ENCODE measurements at places on chromosomes 7 and 10.
A peak's percentile ranks its signal among the peaks of the same experiment; 100 is the strongest.

DNA sequence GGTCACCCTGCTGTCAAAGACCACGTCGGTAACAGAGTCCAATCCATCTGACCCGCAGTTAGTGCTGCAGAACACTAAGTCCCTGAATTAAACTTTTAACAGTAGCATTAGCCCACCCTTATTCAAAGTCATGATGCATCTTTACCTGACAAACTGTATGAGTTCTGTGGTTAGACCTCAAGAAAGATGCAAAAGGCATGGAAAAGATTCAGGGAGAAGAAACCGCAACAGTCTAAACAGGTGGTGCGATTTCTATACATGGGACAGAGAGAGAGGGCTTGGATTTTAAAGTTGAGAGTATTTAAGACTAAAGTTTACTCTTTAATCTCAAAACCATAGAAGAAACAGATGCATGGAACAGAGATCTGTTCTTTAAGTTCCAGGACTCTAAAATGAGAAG, 103.3 kb upstream of the NFE2L3 start:
- DNase-seq = no peak

DNA sequence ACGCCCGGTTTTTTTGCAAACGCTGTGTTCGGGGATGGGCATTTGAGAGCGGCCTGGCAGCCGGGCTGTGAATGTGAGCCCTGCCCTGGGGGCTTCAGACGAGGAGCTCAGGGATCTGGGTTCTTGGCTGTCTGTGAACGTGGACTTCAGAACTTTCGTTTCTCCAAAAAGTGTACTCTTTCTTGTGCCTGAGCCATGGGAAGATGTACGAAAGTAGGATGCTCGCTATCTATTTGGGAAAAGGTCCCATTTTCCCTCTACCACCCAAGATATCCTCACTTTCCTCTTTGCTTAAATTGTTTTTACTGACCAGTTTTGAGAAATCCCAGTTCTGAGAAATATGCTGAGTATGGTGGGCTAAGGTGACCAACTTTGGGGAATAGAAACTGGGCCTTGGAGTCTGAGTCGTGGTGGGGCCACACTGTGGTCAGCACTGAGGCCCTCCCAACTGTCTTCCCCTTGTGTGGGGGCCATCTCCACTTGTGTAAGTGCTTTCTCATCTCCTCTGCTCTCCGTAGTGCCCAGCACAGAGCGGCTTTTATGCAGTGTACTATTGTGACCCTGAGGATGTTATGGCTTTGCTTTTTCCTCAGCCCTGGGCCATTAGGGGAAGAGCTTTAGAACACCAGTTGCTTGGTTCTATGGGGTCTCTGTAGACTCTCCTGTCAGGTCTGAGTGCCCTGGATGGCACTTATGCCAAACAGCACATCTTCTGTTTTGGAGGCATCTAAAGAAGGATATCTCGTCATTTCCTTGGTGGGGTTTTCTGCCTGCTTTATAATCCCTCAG, 918 bp downstream of the DBNL start:
- no peak for DNase-seq

GRCh38 chr7:40847921-40848320, 713.1 kb downstream of the SUGCT start:
- DNase-seq = no peak

DNA sequence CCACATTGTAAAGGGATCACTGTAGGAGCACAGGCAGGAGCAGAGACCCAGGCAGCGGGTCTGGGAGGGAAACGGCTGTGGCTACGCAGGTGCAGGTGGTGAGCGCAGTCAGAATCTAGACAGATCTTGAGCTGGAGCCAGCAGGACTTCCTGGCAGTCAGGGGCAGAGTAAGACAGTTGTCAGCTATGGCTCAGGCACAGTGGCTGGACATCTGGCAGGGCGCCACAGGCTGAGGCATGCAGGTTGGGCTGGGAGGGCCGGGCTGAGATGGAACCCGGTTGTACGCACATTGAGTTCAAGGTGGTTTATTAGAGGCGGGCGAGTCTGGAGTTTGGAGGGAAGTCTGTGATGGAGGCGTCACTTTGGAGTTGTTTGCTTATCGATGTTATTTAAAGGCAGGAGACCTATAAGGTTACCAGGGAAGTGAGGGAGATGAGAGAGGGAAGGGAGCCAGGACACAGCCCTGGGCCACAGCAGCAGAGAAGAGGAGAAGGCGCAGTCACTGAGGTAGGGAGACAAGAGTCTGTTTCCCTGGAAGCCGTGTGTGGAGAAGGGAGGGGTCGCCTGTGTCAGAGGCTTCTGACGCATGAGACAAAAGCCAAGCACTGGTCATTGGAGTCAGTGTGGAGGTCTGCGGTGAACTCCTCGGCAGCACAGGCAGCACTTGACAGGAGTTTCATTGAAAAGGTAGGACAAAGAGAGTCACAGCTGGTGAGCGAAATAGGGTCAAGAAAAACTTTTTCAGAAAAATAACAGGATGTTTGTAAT, 73.8 kb downstream of the LANCL2 start:
- no peak for DNase-seq

- peak; percentile 92 for DNase-seq
Observed at GRCh38 chr7:108348913-108349312, 107.3 kb downstream of the NRCAM start.

DNA sequence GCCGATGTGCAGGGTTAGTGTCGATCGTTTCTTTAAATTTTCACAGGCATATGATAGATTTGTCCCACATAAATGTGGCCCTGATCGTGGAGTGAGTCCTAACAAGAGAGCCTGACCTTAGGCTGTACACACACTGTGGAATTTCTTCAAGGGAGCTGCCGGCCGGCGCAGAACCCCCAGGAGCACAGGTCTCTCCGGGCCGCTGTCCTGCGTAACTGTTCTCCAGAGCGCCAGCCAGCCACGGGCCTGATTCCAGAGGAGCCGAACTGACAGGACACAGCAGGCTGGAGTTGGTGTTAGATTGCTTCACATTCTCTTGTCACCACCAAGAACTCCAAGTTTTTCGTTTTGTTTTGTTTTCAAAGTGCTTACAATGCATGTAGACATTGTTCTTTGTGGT, 37.3 kb downstream of the SHH start:
- DNase-seq = no peak

DNA sequence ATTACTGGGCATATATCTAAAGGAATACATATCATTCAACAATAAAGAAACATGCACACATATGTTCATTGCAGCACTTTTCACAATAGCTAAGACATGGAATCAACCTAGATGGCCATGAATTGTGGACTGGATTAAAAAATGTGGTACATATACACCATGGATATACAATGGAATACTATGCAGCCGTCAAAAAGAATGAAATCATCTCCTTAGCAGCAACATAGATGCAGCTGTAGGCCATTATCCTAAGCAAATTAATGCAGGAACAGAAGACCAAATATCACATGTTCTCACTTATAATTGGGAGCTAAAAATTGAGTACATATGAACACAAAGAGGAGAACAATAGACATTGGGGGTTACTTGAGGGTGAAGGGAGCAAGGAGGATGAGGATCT, 175.6 kb downstream of the POLR1F start:
- no peak for DNase-seq

DNA sequence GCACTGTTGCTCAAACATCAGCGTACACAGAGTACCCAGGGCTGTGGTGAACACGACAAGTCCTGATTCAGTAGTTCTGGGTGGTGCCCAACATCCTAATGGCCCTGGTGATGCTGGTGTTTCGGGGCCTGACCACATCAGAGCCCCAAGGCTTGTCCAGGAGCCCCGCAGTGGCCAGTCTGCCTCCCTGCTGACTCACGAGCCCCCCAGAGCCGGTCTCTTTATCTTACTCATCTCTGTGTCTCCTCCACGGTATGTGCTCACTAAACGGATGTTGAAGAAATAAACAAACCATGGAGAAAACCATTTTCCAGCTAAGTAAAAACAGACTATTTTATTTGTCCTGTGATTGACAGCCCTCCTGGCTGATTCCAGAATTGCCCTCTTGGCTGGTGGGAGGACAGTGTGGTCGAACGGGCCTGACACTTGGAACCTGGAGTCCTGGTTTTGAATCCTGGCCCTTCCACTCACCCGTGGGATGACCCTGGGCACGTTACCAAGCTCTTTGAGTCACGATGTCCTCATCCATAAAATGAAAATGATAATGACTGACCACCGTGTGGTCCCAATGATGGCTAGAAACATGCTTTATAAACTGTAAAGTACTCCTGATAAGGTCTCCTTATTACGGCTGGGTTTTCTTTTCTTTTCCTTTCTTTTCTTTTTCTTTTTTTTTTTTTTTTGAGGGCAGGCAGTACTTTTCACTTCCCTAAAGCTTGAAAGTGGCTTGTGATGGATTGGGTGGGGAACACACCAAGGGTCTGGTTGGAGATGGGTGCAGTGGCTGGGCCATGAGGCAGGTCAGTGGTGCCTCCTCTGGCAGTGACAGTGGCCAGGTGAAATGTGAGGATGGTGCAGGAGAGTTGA, 5.7 kb downstream of the HIP1 start:
- DNase-seq = no peak

- DNase-seq = no peak
Observed at GRCh38 chr7:25726781-25727311, 425.2 kb upstream of the NFE2L3 start.

DNA sequence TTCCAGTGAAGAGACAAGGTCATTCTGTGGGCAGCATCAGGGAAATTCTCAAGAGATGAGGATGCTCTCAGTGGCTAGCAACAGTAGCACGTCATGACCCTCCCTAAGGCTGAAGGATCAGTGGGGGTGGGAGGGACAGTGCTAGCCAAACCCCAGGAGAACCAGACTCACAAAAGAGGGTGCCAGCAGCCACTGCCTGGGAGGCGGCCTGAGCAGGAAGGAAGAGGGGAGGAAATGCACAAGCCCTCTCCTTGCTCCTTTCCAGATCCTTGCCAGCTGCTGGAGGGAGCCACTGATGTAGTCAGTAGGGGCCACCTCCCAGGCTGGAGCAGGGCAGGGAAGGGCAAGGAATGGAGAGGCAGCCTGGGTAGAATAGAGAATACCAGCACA, 302.7 kb downstream of the RPS24 start:
- DNase-seq = peak; percentile 66

- DNase-seq = no peak
Observed at GRCh38 chr10:5453749-5454489, 41.6 kb downstream of the NET1 start.

GRCh38 chr7:149027611-149028345, 527 bp downstream of the PDIA4 start:
- peak; percentile 30 for DNase-seq

DNA sequence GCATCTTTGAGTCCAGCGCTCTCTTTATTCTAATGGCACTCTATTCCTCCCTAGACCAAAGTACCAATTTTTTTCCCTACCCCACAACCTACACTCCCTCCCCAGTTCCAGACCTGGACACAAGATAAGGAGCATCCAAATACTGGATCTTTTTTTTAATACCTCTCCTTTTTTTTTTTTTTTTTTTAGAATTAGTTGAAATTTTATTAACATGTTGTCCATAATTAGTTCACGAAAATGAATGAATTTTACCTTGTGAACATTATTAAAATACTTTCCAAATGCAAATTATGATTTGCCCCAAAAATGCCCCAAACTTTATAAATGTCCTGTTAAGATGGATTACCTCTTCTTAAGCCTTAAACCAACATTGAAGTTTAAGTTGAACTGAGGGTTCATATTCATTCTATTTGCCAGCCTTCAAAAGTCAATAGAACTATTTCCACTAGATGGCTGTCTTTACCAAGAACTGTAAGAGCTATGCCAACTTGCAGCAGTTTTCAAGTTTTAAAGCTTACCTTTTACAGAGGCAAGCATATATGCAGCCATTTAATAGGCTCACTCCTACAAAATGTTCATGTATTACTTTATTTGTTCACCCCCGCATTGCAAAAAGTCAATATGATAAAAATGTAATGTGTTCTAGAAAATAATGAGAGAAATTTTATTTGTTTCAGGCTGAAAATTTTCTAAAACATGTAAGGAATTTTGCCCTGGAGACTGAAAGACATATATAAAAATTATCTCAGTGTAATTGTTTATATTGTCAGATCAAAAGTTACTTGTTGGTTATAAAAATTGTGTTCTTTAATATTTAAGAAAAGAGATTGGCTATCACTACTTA, 39.7 kb upstream of the TNKS2 start:
- DNase-seq = peak; percentile 79

GRCh38 chr7:50470250-50471163, 20.4 kb upstream of the FIGNL1 start:
- no peak for DNase-seq

- DNase-seq = no peak
Observed at GRCh38 chr10:22110761-22111160, 107.1 kb downstream of the EBLN1 start.

DNA sequence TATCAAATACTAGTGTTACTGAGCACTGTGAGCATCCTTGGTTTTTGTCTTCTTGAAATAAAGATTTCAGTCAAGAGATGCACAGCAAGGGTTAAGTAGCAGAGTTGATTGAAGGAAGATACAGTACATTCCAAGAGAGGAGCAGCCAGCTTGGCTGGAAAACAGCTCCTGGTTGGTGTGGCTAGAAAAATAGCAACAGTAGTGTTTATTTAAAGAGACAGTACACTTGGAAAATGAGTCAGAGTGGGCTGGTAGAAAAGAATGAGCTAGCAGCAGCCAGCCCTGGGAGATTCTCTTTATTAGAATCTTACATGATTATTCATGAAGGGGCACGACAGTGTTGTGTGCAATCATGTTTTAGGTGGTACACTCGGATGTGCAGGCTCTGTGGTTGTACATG, 1016.4 kb upstream of the SORCS1 start:
- no peak for DNase-seq

GRCh38 chr7:1713502-1714484, 43.7 kb downstream of the ELFN1 start:
- peak; percentile 93 for DNase-seq

DNA sequence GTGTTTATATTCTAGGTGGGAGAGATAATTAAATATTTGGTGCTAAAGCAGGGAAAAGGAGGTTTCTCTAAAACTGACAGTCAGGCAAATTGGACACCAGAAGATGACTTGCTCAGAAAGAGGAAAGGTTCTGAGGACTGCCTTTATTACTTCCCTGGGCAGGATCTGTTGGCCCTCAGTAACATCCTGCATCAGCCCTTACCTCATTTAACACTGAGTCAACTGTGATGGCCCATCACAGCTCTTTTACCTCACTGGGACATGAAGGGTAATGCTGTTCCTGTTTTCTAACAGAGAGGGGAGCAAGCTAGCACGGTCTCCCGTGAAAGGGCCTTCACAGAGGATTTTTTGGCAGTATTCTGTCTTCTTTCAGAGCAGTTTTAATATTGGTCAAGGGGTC, 12.0 kb downstream of the PPP1R17 start:
- DNase-seq = no peak

- DNase-seq = no peak
Observed at GRCh38 chr10:117425974-117426566, 50.8 kb upstream of the PDZD8 start.

All from cardiac muscle cell (in vitro differentiated cells and primary cell).